Breast epithelium (tissue), 4 donors: ENCODE measurements at places on chromosomes 5 and 9. TPM values are rescaled to one million over a fixed set of nuclear protein-coding genes. Genes with fewer than 3 reads are reported as not detected.

DNA sequence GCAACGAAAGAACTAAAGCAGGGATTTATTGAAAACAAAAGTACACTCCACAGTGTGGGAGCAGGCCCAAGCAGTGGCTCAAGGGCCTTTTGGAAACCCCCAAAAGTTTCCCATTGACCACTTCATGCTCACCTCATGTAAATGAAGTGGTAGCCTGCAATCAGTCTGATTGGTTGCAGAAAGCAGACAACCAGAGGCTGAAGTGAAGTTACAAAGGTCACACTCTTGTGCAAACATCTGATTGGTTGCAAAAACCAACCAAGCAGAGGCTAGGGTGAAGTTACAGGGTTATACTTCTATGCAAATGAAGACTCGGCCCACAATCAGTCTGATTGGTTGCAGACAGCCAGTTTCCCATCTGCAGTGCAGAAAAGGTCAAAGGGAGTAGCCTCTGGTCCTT, 258.0 kb downstream of the YTHDC2 start:
- H3K36me3 ChIP-seq = no peaks in the 10 kb centered on the region
- H3K27ac ChIP-seq = no peak overlapping the region
- H3K4me1 ChIP-seq = no peaks in the 10 kb centered on the region

The NOXA1 gene
- 4.6 TPM for total RNA-seq

The SH3GL2 gene
- 0.16 TPM for total RNA-seq

The FABP6 gene
- total RNA-seq = not detected
